Activated naive CD4-positive, alpha-beta T cell (primary cell): ENCODE measurements at places on chromosomes 2 and 18.

- no peak for DNase-seq
Measured at GRCh38 chr2:71749671-71750101, 296.3 kb downstream of the DYSF start.

- no peak for DNase-seq
Measured at GRCh38 chr18:50582500-50582899, 22.6 kb downstream of the MAPK4 start.

DNA sequence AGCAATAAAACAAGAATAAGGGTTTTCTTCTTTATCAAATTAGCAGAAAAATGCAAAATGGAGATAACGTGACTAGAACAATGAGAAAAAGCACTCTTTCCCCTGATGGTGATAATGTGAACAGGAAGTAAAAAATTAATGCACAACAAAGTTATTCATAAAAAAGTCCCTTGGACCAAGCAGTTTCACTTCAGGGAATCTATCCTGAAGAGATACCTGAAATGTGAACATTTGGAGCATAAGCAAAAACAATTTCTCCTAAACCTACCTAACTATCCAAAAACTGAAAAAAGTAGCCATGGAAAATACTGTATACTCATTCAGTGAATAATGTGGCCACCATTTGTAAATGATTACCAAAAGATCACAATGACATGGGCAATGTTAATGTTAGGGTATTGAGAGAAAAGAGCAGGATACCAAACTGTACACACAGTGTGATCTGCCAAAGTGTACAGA, 48.7 kb downstream of the TRIP12 start:
- DNase-seq = no peak

GRCh38 chr2:144914113-144914512, 394.2 kb upstream of the ZEB2 start:
- DNase-seq = no peak

- DNase-seq = no peak
Measured at GRCh38 chr2:14713248-14713647, 80.7 kb downstream of the LRATD1 start.

- no peak for DNase-seq
Measured at GRCh38 chr2:162293122-162293786, 25.2 kb downstream of the IFIH1 start.

GRCh38 chr18:68467957-68468356, 247.0 kb downstream of the TMX3 start:
- DNase-seq = no peak

GRCh38 chr2:64327129-64327509, 126.8 kb upstream of the LGALSL start:
- DNase-seq = no peak

DNA sequence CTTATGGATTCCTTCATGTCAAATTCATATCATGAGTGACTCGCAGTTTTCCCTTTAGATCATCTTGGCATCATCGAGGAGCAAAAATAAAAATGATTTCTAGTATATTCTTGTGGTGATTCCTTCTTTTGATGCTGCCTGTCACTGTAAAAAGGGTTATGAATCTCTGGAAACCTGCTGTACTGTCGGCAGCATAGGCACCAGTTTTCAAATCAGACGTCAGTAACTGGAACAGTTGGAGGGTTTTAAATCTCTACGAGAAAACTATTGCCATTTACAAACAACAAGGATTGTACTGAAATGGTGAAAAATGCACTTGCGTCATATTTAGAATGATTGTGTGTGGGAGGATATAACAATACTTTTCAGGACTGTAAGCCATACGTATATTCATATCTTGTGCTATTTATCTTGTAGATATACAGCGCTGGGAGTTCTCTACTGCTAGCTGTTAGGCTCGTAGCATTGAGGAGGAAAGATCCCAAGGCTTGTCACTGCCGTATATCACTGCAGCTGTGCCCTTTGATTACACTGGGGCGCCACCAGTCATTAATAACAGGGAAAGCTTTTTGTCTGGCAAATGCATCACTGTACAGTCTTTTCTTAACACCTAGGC, 320.7 kb downstream of the MTX2 start:
- no peak for DNase-seq

DNA sequence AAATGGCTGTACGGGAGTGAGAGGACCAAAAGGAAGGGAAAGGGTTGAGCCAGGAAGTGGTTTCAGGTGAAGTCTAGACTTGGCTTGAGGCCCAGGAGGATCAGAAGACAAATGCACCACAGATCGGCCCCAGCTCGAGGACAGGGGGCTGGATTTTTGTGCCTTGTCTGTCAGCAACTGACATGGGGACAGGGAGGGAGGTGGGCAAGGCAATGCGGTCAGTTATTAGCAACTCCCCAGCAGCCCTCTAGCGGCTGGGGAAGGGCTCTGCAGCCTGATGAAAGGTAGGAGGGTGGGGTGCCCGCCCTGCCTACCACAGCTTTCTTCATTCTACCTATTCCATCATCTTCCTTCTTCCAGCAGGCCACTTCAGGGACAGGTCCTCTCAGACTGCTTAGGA, 50.0 kb downstream of the CPO start:
- DNase-seq = no peak

DNA sequence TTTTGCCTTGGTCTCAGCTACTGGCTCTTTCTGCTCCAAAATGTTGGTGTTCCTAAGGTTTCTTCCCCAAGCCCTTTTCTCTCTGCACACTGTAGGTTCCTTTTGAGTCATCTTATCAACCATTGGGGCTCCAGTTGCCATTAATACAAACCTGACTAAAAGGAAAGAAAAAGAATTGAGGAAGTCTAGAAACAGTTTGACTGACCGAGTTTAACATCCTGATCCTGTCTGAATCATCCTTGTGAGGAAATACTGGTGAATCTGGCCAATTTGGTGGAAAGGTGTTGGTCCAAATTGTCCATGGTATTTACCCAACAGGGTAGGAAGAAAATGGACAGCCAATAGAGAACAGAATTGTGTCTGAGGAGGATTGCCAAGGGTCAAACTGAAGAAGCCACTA, 38.3 kb downstream of the CRYGD start:
- DNase-seq = no peak

DNA sequence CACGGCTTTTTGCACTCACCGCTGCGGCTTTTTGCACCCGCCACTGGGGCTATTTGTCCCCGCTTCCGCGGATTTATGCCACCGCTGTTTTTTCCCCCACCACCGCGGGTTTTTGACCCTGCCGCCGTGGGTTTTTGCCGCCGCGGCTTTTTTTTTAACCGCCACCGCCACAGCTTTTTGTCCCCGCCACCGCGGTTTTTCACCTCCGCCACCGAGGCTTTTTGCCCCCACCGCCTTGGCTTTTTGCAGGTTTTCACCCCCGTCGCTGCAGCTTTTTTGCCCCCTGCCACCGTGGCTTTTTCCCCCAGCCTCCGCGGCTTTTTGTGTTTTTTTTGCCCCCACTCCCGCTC, 2796.7 kb upstream of the TEKT4 start:
- no peak for DNase-seq

GRCh38 chr2:37356299-37356698, 11.9 kb downstream of the QPCT start:
- no peak for DNase-seq

- DNase-seq = no peak
Measured at GRCh38 chr2:226185616-226186211, 613.9 kb downstream of the IRS1 start.
